ENCODE measurements at places on chromosomes 1 and 21.

GRCh38 chr1:172112576-172112975 lies 271.3 kb downstream of the DNM3 start:
- no peak overlapping the region for H3K4me3 ChIP-seq
- DNase-seq, result no peak
- H3K27ac ChIP-seq, result no peak overlapping the region
- H3K36me3 ChIP-seq, result no peaks in the 10 kb centered on the region
- no peaks in the 10 kb centered on the region for H3K4me1 ChIP-seq

GRCh38 chr21:44533121-44533890 lies 6.7 kb downstream of the KRTAP10-1 start:
- no peak overlapping the region for H3K4me3 ChIP-seq
- DNase-seq, result no peak

GRCh38 chr1:207316622-207317391 lies 4.7 kb upstream of the CD55 start:
- no peaks in the 10 kb centered on the region for H3K27me3 ChIP-seq
- H3K4me1 ChIP-seq, result peaks cover 15% of the 10 kb centered on the region
- no peaks in the 10 kb centered on the region for H3K36me3 ChIP-seq
- H3K4me3 ChIP-seq, result no peak overlapping the region

DNA sequence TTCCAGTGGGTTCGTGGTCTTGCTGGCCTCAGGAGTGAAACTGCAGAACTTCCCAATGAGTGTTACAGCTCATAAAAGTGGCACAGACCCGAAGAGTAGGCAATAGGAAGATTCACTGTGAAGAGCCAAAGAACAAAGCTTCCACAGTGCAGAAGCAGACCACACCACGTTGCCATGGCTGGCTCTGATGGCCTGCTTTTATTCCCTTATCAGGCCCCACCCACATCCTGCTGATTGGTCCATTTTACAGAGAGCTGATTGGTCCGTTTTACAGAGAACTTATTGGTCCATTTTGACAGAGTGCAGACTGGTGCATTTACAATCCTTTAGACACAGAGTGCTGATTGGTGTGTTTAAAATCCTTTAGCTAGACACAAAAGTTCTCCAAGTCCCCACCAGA lies 131.4 kb upstream of the CHRM3 start:
- no peaks in the 10 kb centered on the region for H3K36me3 ChIP-seq
- no peaks in the 10 kb centered on the region for H3K27me3 ChIP-seq
- H3K4me1 ChIP-seq, result no peaks in the 10 kb centered on the region
- no peak overlapping the region for H3K4me3 ChIP-seq
- no peak overlapping the region for H3K27ac ChIP-seq

- DNase-seq, result no peak
- no peak overlapping the region for H3K27ac ChIP-seq
- no peaks in the 10 kb centered on the region for H3K4me1 ChIP-seq
- H3K36me3 ChIP-seq, result no peaks in the 10 kb centered on the region
Measured at GRCh38 chr21:44317241-44317782, 17.5 kb downstream of the PFKL start.

DNA sequence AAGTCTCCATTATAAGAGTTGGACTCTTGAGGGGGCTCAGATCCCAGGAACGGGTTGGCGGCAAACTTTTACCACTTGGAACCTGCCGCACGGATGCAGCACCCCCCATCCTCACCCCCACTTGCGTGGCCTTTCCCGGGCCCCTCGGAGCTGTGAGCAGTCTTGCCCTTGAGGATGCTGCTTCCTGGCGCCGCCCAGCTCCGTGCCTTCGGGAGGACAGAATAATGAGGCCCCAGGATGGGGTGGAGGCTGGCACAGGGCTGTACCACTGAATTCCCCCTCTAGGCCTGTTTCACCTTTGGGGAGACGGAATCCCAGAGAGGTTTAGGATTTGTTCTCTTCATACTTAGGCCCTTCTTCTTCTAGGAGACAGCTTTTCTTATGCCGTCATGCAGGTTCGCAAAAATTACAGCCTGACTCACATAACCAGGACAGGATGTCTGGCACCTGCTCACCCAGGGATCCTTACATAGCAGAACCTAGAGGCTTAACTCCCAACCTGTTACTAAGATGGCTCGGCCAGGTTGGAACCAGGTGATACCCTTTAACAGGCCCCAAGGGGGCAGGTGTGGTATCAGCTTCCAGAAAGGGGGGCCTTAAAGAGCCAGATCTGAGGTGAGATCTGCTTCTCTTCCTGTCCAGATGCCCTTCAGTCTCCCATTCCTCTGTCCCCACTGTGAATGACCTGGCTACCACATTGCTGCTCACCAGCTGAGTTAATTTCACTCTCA lies 1.5 kb downstream of the TRNP1 start:
- peak overlapping the region; percentile 34 for H3K4me3 ChIP-seq
- peak; percentile 69 for DNase-seq
- H3K27me3 ChIP-seq, result no peaks in the 10 kb centered on the region
- no peak overlapping the region for H3K27ac ChIP-seq

DNA sequence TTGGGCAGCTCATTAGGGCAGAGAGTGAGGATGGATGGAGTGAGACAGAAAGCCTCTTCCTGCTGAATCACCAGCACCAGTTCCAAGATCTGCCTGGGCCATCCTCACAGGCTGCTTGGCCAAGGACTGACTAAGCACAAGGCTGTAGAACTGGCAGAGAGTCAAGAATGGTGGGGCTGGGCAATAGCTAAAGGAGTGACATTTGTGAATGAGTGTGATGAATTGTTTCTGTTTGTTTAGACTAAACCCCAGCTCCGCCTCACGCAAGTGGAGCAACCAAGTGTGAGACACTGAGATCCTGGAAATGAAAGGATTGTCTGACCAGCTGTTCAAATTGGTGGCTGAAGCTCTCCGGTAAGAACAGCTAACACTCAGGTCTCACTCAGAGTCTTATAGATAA lies 38.6 kb downstream of the BRINP2 start:
- H3K4me1 ChIP-seq, result no peaks in the 10 kb centered on the region
- peak; percentile 10 for DNase-seq
- H3K4me3 ChIP-seq, result no peak overlapping the region
- no peak overlapping the region for H3K27ac ChIP-seq
- H3K36me3 ChIP-seq, result no peaks in the 10 kb centered on the region
- no peaks in the 10 kb centered on the region for H3K27me3 ChIP-seq

GRCh38 chr1:30747033-30748008 lies 10.3 kb downstream of the LAPTM5 start:
- no peaks in the 10 kb centered on the region for H3K4me1 ChIP-seq
- H3K27ac ChIP-seq, result no peak overlapping the region
- H3K4me3 ChIP-seq, result no peak overlapping the region
- no peak for DNase-seq
- no peaks in the 10 kb centered on the region for H3K27me3 ChIP-seq
- H3K36me3 ChIP-seq, result no peaks in the 10 kb centered on the region

GRCh38 chr1:91732291-91733107 lies 153.5 kb downstream of the TGFBR3 start:
- H3K27ac ChIP-seq, result no peak overlapping the region
- H3K27me3 ChIP-seq, result no peaks in the 10 kb centered on the region
- peak; percentile 65 for DNase-seq
- H3K36me3 ChIP-seq, result no peaks in the 10 kb centered on the region
- no peak overlapping the region for H3K4me3 ChIP-seq
- H3K4me1 ChIP-seq, result no peaks in the 10 kb centered on the region

GRCh38 chr1:246532519-246532918 lies 25.4 kb upstream of the SMYD3 start:
- H3K36me3 ChIP-seq, result no peaks in the 10 kb centered on the region
- DNase-seq, result no peak
- no peak overlapping the region for H3K4me3 ChIP-seq
- H3K27me3 ChIP-seq, result no peaks in the 10 kb centered on the region

GRCh38 chr1:20440785-20441200 lies 45.2 kb downstream of the CAMK2N1 start:
- H3K27me3 ChIP-seq, result no peaks in the 10 kb centered on the region
- H3K4me3 ChIP-seq, result no peak overlapping the region
- DNase-seq, result peak; percentile 80
- no peaks in the 10 kb centered on the region for H3K36me3 ChIP-seq

DNA sequence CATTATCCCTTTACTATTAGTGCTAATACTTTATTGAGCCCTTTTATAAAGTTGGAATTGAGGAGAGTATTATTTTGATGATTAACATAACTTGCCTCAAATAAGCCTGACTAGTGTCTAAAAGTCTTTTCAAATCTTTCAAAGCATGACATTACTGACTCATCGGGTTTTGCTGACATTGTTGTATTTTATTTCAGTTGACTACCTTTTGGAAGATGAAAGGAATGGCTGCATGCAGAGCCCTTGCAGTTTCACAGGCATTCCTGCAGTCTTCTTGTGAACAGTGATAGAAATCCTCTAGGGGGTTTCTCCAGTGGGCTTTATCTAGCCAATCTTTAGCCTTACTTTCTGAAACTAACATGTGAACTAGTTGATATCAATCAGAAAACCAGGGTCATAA lies 43.0 kb upstream of the TMEM61 start:
- no peaks in the 10 kb centered on the region for H3K27me3 ChIP-seq
- H3K36me3 ChIP-seq, result no peaks in the 10 kb centered on the region
- H3K27ac ChIP-seq, result peak overlapping the region; percentile 18
- peak; percentile 46 for DNase-seq
- peaks cover 11% of the 10 kb centered on the region for H3K4me1 ChIP-seq

DNA sequence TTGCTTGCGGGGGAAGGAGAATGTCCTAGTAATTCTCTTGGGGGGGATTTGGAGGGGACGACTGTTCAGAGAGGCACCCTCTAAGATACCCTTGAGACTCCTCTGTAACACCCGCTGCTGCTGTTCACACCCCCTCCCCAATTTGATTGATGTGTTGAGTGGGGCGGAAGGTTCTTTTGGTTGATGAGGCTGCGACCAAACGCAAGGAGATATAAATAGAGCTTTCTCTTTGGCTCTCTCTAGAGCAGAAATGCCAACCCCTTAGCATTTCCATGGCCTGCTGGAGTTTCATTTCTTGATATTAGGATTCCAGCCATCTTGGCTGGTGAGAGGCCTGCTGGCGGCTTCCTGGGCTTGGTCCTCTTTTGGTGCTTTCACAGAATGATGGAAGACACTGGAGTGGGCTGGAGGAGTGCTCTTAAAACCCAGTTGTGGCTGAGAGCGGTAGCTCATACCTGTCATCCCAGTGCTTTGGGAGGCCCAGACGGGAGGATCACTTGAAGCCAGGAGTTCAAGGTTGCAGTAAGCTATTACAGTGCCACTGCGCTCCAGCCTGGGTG lies 2.0 kb downstream of the PIK3CD start:
- H3K4me1 ChIP-seq, result no peaks in the 10 kb centered on the region
- H3K27ac ChIP-seq, result no peak overlapping the region
- H3K4me3 ChIP-seq, result no peak overlapping the region
- DNase-seq, result no peak

GRCh38 chr1:147273409-147274336 lies 31.2 kb downstream of the CHD1L start:
- no peak overlapping the region for H3K27ac ChIP-seq
- H3K27me3 ChIP-seq, result no peaks in the 10 kb centered on the region
- peak; percentile 60 for DNase-seq
- H3K4me1 ChIP-seq, result no peaks in the 10 kb centered on the region
- peaks cover 12% of the 10 kb centered on the region for H3K36me3 ChIP-seq

DNA sequence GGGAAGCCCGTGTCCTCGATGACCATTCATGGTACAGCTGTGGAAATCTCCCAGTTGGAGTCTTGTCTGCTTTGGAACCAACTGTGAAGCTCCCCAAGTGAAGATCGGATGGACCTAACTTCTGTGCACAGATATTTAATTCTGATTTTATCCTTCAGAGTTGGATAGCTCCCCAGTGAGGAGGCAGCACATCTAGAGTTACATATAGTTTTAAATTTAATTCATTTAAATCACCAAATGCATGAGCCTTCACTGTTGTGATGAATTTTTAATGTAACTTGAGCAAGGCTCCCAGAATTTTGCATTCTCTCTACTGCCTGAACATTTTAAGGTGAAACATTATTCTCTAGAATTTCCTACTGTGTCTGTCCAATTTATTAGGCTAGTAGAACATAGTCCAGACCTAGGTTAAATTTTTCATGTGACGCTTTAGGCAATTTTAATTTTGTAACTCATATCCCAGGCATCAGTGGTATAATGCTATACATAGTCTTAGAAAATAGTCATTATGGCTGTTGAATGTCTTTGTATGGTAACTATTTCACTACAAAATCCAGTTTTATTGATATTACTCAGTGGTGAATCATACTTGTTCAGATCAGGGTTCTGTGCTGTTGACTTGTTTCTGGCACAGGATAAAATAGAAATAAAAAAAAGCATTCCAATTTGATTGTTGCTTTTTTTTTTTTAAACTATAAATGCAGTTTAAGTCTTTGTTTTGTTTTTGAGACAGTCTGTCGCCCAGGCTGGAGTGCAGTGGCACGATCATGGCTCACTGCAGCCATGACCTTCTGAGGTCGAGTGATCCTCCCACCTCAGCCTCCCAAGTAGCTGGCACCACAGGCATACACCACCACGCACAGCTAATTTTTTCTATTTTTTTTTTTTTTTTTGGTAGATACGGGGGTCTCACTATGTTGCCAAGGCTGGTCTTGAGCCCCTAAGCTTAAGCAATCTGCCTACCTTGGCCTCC lies 66.9 kb downstream of the PRDM2 start:
- H3K27me3 ChIP-seq, result no peaks in the 10 kb centered on the region
- H3K4me3 ChIP-seq, result no peak overlapping the region
- H3K27ac ChIP-seq, result no peak overlapping the region
- no peak for DNase-seq

- H3K27me3 ChIP-seq, result no peaks in the 10 kb centered on the region
- no peak for DNase-seq
- no peaks in the 10 kb centered on the region for H3K4me1 ChIP-seq
Measured at GRCh38 chr1:12048372-12048771, 14.7 kb upstream of the TNFRSF8 start.

GRCh38 chr1:41851589-41851988 lies 67.1 kb downstream of the HIVEP3 start:
- H3K27me3 ChIP-seq, result no peaks in the 10 kb centered on the region
- H3K4me3 ChIP-seq, result no peak overlapping the region
- no peaks in the 10 kb centered on the region for H3K4me1 ChIP-seq
- no peaks in the 10 kb centered on the region for H3K36me3 ChIP-seq
- no peak overlapping the region for H3K27ac ChIP-seq
- peak; percentile 71 for DNase-seq

DNA sequence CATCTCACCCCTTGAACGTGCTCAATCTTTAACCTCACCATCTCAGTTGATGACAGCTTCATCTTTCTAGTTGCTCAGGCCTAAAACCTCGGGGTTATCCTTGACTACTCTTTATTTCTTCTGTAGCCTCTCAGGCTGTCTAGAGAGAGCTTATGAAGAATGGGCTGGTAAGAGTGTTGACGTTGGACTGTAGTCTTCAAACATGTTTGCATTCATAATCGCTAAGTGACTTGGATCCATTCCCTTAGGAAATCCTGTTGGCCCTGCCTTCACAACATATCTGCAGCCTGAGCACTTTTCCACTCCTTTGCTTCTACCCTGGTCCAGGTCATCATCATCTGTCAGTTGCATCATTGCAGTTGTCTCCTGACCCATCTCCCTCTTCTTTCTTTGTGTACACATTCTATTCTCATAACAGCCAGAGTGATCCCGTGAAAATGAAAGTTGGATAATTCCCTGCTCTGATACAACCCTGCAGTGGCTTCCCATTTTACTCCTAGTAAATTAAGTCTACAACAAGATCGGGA lies 10.5 kb downstream of the UCK2 start:
- H3K4me3 ChIP-seq, result no peak overlapping the region
- no peaks in the 10 kb centered on the region for H3K36me3 ChIP-seq
- peaks cover 22% of the 10 kb centered on the region for H3K4me1 ChIP-seq
- no peak for DNase-seq

Measured in mesendoderm (in vitro differentiated cells).